ENCODE measurements at places on chromosomes 16 and 17.
A peak's percentile ranks its signal among the peaks of the same experiment; 100 is the strongest.

- no peak for DNase-seq
These were observed 53.3 kb downstream of the TANC2 start for GRCh38 chr17:63019138-63019873.

DNA sequence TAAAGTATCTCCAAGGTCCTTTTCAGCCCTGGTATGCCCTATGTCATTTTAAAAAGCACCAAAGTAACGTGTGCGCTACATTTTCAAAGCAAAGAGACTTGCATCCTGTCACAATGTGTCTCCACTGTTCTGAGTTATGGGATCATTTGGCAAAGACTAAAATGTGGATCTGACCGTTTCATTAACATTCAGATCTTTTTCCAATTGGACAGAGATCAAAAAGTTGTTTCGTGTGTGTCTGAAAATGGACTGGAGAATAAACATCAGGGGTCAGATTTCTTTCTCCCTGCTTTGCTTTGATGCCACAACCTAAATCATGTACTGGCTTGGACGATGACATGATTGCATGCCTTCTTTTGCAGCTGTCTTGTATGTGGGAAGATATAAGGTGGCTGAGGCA is 136.0 kb upstream of the NOG start:
- no peak for DNase-seq

- DNase-seq, result no peak
These were observed 164.5 kb upstream of the PIRT start for GRCh38 chr17:11002417-11002816.

DNA sequence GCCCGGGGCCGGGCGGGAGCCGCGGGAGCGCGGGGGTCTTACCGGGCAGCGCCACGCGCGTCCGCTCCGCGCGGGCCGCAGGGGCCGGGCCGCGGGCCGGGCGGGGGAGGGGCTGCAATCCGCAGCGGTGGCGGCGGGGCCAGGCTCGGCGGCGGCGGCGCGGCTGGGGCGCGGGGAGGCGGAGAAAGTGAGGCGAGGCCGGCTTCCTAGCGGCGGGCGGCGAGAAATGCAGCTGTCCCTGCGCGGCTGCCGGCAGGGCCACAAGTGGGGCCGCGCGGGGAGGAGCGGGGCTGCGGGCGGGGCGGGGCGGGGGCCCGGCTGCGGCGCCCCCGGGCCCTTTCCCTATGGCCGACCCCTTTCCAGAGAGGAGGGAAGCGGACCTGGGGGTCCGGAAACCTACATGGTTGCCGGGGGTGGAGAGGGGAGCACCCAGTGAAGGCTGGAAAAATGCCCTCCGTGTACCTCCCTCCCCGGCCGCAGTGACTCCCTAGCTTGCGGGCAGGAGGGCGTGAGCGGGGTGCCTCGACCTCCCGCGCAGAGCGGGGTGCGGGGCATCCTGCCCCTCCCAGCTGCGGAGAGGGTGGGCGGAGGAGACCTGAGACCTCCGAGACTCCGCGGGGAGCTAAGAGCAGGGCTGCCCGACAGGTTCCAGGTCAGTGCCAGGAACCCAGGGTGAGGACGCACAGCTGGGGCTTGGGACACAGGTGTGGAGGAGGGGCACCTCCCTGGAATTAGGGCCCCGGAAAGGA is at the start of gene CUEDC1:
TSS of gene CUEDC1 (minus strand) at position 230 of the 749 bp plus-strand sequence. CDS start 69,848 bp downstream, outside the sequence.
- DNase-seq, result peak; percentile 91

DNA sequence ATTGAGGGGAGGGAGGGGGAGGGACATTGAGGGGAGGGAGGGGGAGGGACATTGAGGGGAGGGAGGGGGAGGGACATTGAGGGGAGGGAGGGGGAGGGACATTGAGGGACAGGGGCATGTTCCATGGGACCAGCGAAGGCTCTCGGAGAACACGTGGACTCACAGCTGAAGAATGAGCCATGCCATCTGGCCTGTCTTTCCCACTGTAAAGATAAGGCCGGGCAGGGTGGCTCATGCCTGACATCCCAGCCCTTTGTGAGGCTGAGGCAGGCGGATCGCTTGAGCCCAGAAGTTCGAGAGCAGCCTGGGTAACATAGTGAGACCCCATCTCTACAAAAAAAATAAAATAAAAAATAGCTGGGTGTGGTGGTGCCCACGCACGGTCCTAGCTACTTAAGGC is 32.5 kb downstream of the RPH3AL start:
- DNase-seq, result no peak

- DNase-seq, result no peak
These were observed 7.3 kb downstream of the DRC7 start for GRCh38 chr16:57701759-57702371.

- no peak for DNase-seq
These were observed 27.5 kb downstream of the TRPV3 start for GRCh38 chr17:3529817-3530741.

GRCh38 chr16:66322174-66322573 is 44.3 kb upstream of the CDH5 start:
- DNase-seq, result no peak

- DNase-seq, result no peak
These were observed 30.1 kb downstream of the NLRC3 start for GRCh38 chr16:3546986-3547682.

- DNase-seq, result no peak
These were observed 341.0 kb downstream of the CPPED1 start for GRCh38 chr16:12462426-12463280.

DNA sequence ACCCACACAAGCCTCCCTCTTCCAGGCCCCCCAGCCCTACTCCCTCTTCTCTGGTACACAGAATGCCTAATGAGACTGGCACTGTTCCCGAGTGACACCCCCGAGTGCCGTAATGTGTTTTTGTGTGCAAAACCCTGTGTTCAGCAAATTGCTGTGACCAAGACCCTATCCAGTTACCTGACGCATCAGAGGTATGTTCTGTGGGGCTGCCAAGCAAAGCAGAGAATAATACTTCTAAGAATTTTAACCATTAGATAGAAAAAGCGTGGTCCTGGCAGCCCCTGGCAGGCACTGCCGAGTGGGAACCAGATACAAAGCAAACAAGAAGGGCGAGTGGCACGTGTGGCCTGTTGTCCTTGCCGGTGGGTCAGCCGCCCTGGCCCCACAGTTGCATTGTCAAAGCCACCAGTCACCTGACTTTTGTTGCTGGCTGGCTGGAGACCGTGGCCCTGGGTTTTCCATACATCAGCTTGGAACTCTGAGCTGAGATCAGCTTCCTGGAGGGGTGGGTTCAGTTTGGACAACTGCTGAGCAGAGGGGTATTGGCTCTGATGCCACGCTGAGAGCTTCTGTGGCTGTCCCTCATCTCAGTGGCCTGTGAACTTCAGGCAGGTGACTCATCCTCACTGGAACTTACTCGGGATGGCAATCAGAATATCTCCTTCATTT is 69.1 kb upstream of the BRD7 start:
- DNase-seq, result no peak

DNA sequence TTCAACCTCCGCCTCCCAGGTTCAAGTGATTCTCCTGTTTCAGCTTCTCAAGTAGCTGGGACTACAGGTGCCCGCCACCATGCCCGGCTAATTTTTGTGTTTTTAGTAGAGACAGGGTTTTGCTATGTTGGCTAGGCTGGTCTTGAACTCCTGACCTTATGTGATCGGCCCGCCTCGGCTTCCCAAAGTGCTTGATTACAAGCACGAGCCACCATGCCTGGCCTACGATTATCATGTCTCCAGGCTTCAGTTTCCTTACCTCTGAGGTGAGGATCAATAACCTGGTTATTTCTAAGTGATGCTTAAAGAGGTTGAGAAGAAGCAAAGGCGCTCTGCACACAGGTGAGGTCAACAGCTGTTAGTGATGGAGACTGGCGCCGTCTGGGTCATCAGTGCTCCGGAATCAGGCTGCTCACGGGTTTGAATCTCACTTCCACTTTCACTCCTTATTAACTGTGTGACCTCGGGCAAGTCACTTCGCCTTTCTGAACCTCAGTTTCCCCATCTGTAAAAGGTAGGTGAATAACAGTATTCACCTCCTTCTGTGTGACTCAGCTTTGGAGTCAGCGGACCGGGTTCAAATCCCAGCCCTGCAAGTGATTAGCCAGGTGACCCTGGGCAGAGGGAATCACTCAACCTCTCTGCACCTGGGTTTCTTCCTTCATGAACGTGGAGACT is 745 bp upstream of the ABCC1 start:
- DNase-seq, result peak; percentile 70

DNA sequence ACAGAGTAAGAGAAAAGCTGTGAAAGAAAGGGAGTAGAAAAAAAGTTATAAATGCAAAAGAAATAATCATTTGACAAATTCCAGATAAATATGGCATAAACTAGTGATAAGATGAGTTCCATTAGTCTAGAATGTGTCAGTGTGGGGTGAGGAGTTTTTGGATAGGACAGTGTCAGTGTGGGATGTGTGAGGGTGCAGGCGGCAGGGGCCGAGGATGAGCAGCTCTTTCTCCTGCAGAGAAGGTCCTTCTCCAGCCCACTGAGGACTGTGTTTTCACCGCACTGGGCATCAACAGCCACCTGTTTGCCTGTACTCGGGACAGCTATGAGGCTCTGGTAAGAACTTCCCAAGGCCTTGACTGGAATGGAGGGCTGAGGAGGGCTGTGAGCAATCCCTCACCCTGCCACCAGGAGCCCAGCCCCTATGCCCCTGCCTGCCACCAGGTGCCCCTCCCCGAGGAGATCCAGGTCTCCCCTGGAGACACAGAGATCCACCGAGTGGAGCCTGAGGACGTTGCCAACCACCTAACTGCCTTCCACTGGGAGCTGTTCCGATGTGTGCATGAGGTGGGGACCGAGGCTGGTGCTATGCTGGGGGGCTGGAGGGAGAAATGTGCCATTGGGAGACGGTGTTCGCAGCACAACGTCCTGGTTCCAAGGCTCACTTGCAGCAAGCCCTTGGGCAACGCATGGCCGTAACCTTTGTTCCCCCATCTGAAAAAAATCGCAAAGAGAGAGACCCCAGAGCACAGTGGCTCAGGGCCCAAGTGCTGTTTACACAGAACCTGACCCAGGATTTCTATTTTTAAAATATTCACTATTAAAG is 13.1 kb downstream of the RAPGEFL1 start:
- peak; percentile 60 for DNase-seq

DNA sequence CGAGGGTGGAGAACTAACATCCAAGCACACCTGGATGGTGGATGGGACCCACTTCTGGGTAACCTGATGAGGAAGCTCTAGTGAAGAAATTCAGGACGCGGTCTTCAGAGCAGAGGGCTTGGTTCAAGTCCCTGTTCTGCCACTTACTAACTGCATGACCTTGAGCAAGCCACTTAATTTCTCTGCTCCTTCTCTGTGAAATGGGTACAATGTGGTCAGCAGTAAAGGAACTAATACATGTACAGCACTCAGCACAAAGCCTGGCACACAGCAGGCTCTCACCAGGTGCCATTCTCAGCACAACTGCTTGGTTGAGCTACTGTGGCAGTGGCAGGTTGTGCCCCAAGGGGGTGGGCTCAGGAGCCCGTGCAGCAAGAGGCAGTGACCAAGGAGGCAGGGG is 1.9 kb upstream of the OSBPL7 start:
- DNase-seq, result no peak

DNA sequence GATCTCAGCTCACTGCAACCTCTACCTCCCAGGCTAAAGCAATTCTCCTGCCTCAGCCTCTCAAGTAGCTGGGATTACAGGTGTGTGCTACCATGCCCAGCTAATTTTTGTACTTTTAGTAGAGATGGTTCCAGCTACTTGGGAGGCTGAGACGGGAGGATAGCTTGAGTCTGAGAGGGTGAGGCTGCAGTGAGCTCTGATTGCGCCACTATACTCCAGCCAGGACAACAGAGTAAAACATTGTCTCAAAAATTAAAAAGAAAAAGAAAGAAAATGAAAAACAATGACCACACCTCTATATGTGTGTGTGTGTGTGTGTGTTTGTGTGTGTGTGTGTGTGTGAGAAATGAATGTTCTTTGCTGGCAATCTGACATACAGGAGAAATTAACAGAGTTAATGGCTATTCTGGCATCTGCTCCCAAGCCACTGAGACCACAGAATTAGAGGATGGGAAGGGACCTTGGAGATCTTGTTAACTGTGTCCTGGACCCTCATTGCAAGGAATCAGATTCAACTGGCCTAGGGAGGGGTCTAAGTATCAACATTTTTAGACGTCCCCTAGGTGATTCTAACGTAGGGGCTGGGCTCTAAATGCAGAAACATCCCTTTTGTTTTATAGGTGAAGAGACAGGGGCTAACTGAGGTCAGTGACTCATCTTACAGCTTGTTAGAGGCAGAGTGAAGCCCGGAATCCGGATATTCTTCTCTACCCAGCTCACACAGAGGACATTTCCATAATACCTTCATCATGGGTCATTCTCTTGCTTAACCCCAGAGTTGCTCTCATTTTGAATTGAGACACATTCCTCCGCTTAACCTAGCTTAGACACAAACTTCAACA is 16.4 kb upstream of the MARCHF10 start:
- no peak for DNase-seq

GRCh38 chr17:41029633-41030245 is at the start of gene KRTAP1-4:
Gene KRTAP1-4, minus strand, starts transcription at chr17:41030195. Its CDS starts 117 bp downstream, at chr17:41030078.
- DNase-seq, result no peak

GRCh38 chr17:2056206-2057174 is 1.6 kb downstream of the HIC1 start:
- peak; percentile 83 for DNase-seq

- DNase-seq, result no peak
These were observed 11.4 kb upstream of the SLC4A1 start for GRCh38 chr17:44279346-44279665.

- DNase-seq, result no peak
These were observed 11.0 kb downstream of the DCAKD start for GRCh38 chr17:45040459-45040858.

GRCh38 chr17:72525225-72526015 is 404.6 kb downstream of the SOX9 start:
- DNase-seq, result no peak

- no peak for DNase-seq
These were observed 2.9 kb downstream of the HIGD1B start for GRCh38 chr17:44850612-44851011.

DNA sequence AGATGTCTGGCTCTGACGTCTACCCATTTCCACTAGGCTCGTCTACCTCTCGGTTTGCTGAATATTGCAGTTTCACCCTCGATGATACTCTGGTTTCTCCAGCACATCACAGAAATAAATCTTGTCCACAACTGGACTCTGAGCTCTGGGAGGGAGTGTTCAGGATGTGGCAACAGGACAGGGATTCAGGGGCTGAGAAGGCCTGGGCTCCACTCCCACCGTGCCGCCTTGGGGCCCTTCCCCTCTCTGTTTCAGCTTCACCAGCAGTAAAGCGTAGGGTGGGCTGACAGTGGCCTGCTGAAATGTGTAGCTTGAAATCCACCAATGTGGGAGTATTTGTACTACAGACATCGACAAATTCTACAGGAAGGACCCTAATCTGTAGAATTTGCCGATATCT is 20.0 kb downstream of the TEKT1 start:
- DNase-seq, result no peak

DNA sequence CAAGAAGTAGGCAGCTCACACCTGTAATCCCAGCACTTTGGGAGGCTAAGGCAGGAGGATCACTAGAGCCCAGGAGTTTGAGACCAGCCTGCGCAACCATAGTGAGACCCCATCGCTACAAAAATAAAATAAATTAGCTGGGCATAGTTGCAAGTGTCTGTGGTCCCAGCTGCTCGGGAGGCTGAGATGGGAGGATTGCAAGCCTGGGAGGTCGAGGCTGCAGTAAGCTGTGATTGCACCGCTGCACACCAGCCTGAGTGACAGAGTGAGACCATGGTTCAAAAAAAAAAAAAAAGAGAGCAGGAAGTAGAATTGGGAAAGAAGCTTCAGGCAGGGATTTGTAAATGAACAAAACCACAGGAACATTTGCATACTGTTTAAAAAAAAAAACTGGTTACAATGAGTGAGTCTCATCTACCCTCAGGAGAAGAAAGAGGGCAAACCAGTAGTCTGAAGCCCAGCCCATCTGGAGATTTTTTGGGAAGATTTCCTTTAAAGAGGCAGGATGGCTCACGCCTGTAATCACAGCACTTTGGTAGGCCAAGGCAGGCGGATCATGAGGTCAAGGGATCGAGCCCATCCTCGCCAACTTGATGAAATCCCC is 7.9 kb downstream of the MPV17L start:
- no peak for DNase-seq

Data from GM20000 (cell line).